Liver (tissue), 10 donors: ENCODE measurements at places on chromosomes 16 and 17.

- DNase-seq, result peak; percentile 63
Observed at GRCh38 chr17:18093616-18094408, 6.1 kb downstream of the DRG2 start.

- peak; percentile 78 for DNase-seq
Observed at GRCh38 chr17:1997927-1998742, 27.0 kb downstream of the RTN4RL1 start.

DNA sequence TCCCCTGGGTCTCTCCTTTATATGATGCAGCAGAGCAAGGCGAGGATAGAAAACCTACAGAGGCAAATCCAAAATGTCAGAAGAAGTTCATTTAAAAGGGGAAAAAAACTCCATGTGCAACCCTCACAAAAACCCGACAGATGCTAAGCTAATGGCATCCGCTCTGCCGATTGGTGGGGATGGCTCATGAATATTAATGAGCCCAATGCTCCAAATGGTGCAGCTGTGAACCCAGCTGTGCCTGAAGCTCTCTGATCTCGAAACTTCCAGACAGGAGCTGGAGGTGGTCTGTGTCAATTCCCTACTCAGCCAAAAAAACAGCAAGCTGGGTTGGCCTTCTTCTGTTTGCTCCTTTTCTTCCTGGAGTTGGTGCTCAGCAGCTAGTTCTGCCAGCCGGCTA is 15.5 kb downstream of the SNX11 start:
- no peak for DNase-seq

- no peak for DNase-seq
Observed at GRCh38 chr17:30256756-30257506, 21.4 kb upstream of the SLC6A4 start.

DNA sequence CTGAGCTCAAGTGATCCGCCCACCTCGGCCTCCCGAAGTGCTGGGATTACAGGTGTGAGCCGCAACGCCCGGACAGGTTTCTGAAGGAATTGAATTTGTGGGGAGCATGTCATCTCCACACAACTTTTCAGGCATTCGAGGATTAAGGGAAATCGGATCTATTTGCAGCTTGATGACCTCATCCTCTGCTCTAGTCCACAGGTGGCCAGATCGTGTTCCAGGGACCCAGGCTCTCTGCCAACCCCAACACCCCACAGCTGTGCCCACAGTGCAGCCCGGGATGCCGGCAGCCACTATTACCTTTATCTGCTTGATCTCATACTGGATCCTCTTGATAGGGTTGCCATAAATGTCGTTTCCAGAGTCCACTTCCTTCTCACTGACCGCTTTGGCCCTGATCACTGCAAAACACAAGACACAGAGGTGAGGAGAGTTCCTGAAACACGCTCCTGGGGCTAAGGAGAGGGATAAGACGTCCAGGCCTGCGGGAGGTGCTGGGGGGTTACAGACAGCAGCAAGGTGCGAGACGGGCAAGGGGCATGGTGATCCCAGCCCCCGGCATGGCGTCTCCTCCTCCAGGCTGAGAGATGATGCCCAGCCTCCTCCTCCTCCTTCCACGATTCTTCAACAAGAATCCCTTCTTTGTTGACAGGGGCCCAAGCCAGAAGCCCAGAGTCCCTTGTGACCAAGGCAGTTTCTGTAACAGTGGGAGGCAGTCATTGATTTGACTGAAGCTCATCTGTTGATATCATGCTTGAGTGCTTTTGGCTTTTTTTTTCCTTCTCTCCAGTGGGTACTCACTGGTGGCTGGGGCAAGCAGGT is 29.3 kb downstream of the CEP295NL start:
- DNase-seq, result no peak

DNA sequence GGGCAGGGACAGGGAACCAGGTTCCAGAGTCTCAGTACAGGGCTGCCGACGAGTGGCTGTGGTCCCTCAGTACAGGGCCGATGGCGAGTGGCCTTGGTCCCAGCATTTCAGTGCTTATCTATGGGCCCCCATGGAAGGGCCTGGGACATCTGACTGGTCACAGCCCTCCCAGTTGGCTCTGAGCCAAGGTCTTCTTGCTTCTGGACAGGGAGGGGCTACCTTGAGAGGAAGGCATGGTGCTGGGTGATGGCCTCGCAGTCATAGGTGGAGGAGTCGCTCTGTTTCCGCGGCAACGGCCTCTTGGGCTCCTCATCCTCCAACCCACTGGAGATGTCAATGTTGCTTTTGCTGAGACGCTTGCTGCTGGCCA is 32.5 kb downstream of the PIMREG start:
- DNase-seq, result no peak

DNA sequence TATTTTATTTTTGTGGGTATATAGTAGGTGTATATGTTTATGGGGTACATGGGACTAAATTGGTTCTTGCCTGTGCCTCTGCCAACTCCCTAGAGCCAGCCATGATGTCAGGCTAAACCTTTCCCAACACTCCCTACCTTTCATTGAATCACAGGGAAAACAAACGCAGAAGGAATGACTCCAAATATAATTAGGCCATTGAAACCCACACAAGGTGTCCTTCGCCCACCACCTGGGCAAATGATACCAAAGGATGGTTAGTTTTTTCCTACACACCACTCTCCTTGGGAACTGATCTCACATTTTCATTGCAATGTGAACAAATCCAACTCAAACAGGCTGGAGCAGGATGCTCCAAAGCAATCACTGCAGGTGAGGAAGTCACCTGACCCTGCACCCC is 27.5 kb downstream of the WSB1 start:
- no peak for DNase-seq

DNA sequence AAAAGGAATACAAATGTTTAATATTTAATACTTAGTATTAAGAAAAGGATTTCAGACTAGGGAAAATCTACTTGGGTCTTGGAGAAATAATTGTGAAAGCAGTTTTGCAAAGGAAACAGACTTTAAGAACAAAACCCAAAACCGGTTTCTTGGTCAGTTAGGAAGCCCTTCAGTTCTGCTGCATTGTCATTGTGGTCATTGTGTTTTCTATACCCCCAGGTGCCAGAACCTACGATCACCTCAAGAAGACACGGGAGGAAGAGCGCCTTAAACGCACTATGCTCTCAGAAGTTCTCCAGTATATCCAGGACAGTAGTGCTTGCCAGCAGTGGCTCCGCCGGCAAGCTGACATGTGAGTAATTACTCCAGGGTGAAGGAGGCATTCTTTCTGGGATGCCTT is 19.5 kb upstream of the DUSP14 start:
- DNase-seq, result no peak

DNA sequence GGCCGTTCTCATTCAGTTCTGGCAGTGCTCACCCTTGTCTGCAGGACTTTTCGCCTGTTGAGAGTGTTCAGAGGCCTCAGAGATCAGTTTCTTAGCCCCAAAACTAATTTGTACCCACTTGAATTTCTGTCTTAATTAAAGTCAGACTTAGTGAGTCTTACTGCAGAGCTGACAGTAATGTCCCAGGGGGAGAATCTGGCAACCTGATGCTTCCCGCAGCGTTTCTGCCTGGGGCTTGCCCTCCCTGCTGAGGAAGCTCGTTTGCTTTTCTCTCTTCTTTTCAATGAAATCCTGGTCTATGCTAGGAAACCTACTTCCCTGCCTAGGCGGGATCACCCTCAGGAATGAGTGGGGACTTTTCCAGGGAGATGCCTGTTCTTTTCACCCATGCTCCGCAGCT is 25.3 kb downstream of the DBNDD1 start:
- no peak for DNase-seq

- no peak for DNase-seq
Observed at GRCh38 chr17:30716461-30717290, 107.8 kb downstream of the CRLF3 start.

- no peak for DNase-seq
Observed at GRCh38 chr17:32484041-32484461, 2.7 kb upstream of the CDK5R1 start.

GRCh38 chr17:38851434-38851833 is 2.1 kb downstream of the RPL23 start:
- DNase-seq, result no peak

GRCh38 chr17:10875430-10875851 is 37.6 kb upstream of the PIRT start:
- peak; percentile 40 for DNase-seq

- no peak for DNase-seq
Observed at GRCh38 chr17:47192554-47192953, 3.5 kb upstream of the CDC27 start.

DNA sequence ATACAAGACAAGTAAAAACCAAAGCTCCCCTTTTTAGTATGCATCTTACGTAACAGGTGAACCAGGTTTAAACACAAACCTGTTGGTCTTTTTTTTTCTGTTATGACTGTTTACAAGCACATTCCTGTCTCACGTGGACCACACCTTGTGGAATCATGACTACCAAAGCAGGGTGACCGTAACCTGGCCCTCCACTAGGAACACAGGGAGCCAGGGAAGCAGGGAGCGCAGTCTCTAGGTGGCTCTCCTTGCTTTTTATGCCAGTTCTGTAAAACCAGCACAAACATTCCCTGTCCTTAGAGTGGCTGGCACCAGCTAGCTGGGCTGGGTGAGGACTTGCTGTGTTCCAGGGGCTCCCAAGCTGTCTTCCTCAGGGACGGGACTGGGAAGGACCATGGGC is 44.1 kb downstream of the DDX19A start:
- no peak for DNase-seq

- no peak for DNase-seq
Observed at GRCh38 chr16:66658143-66658859, 38.2 kb downstream of the CMTM4 start.

DNA sequence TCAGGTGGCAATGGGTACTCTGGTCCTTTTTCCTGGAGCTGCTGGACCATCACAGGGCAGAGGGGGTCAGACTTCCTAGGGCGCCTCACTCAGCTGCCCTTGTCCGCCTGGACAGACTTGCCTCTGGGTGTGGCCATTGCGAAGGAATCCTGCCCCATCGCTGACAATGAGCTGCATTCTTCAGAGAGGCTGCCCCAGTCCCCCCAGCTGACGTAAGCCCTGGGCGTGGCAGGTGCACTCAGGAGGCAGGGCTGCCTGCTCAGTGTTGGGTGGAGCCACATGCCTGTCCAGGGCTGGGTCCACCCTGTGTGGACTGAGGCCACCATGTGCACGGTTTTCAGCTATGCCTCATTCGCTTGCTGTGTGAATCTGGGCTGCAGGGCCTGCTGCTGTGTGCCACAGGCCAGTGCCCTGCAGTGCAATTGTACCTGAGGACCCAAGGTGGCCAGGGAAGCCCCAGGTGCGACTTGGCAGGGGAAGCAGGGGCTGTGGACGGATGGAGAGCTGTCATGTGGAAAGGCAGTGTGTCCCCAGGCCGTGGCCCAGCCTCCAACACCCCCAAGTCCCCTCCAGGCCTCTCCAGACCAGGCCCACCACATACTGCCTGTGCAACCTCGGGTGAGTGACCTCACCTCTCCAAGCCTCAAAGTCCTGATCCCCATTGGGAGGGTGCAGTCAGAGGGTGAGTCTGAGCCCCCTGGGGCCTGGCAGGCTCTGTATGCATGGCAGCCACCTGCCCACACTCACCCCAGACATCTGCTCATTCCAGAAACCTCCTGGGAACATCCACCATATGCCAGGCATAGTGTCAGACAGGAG is 14.0 kb upstream of the MPRIP start:
- DNase-seq, result peak; percentile 61

- no peak for DNase-seq
Observed at GRCh38 chr16:65763640-65764305, 602.7 kb upstream of the CDH5 start.

DNA sequence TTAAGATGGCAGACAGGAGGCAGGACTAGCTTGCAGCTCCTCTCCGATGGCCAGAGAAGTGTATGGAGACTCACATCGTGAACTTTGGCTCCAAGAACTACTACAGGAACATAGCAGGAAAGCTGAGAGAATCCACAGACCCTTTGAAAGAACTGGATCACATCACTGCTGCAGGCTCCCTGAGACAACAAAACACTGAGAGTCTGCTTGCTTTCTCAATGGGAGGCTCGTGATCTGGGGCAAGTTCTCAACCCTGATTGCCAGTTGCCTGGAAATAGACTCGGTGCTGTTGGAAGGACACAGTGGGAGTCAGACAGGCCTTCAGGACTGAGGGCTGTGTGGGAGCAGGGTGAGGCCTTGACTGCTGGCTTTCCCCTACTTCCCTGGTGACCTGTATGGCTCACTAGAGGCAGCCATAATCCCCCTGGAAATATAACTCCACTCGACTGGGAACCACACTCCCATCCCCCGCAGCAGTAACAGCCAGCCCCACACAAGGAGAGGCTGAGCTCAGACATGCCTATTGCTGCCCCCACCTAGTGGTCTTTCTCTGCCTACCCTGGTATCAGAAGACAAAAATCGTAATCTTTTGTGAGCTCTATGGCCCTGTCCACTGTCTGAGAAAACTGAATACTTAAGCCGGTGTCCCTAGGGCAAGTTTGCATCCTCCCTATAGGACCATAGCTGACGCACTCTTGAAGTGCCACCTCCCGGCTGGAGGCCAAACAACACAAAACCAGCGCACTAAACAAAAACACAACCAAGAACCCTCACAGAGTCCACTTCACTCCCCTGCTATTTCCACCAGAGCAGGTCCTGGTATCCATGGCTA is 238.4 kb downstream of the CEP112 start:
- DNase-seq, result no peak

GRCh38 chr17:57570724-57571344 is 174.3 kb downstream of the CCDC182 start:
- DNase-seq, result no peak

GRCh38 chr16:48250520-48251278 is 3.4 kb upstream of the ABCC11 start:
- no peak for DNase-seq

- peak; percentile 19 for DNase-seq
Observed at GRCh38 chr17:16980813-16981731, 9.2 kb upstream of the TNFRSF13B start.

DNA sequence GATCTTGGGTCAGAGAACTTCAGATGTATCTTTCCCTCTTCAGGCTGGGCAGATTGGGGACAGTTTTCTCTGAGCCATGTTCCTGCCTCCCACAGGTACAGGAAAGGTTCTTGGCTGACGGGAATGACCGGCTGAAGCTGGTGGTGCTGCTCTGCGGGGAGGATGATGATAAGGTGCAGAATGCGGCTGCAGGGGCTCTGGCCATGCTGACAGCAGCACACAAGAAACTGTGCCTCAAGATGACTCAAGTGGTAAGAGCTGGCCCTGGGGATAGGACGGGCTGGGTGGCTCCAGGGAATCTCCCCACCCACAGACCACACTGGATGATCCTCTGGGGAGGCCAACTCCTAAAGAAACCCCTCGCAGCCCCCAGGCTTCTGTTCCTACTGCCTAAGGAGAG is 10.9 kb downstream of the SLC35G3 start:
- no peak for DNase-seq

- DNase-seq, result no peak
Observed at GRCh38 chr17:65727246-65727645, 165.8 kb upstream of the AXIN2 start.

DNA sequence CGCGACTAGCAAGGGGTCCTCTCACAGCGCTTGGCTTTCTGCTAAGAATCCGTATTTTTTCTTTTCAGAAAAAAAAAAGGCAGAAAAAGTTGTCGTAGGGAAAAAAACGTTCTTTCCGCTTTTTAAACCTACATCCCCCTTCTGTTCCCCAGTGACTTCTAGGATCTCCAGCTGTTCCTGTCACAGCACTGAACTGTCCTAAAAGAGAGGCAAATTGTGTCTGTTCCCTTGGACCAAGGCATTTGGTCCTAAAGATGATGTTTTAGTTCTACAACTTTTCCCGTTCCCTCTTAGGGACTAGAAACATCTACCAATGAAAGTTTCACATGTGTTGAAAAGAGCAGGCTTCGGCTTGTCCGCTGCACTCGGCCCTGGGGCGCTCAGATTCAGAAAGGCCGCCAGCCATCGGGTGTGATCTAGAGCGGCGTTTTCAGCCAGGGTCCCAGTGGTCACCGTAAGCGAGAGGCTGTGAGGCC is 100.7 kb upstream of the CHMP6 start:
- DNase-seq, result no peak
